ENCODE measurements at places on chromosomes 12 and 14. TPM values are rescaled to one million over a fixed set of nuclear protein-coding genes. Genes with fewer than 3 reads are reported as not detected.

The TUBA1A gene
- 241 TPM for polyA plus RNA-seq

The SERPINA9 gene
- not detected for polyA plus RNA-seq

The IFNG gene
- not detected for polyA plus RNA-seq

The BMAL2 gene
- 13.5 TPM for polyA plus RNA-seq

The KIF26A gene
- 1.9 TPM for polyA plus RNA-seq

The KRT73 gene
- polyA plus RNA-seq, result not detected

The PRH2 gene
- 0.19 TPM for polyA plus RNA-seq

The P2RX2 gene
- not detected for polyA plus RNA-seq

The ANKS1B gene
- 0.80 TPM for polyA plus RNA-seq

GRCh38 chr14:92970271-92970670 is 47.3 kb downstream of the CHGA start:
- no peak for DNase-seq

DNA sequence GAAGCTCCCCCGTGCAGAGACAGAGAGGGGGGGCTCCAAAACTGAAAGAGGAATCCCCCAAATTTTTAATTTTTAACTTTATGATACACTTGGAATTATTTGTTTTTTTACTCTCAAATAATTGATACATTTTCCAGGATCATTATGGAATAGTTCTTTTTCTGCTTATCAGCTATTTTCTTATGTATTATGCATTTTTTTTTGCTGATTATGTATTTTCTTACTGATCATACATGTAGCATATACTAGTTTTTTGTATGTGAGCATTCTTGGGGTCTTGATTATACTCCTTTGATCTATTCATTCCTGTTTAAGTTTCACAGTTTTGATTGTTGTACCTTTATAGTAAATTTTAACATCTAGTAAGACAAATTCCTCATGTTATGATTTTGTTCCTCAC is 55.5 kb upstream of the LDHB start:
- no peak for DNase-seq

DNA sequence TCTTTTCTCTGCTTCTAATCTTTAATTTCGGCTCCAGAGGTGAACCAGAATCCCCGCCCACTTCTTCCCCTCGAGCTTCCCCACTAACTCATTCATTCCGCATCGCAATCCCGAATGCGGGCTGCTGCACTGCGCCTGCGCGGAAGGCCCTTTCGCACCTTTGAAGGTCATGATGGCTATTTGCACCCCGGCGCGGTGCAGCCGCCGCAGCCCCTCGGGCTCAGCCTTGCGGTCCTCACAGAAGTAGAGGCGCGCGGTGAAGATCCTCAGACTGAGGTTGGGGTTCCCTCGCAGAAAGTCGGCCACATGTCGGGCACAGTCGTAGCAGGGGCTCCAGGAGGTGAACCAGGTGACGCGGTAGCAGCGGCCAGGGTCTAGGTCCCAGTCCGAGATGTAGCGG is 7.6 kb downstream of the AICDA start:
- DNase-seq, result no peak

GRCh38 chr14:103828315-103828967 is 18.9 kb downstream of the PPP1R13B start:
- no peak for DNase-seq

GRCh38 chr12:79194595-79194994 is 330.0 kb downstream of the SYT1 start:
- no peak for DNase-seq

- no peak for DNase-seq
Measured at GRCh38 chr12:38775457-38775856, 129.9 kb downstream of the CPNE8 start.

- DNase-seq, result no peak
Measured at GRCh38 chr12:505221-505620, 45.5 kb downstream of the B4GALNT3 start.

- DNase-seq, result no peak
Measured at GRCh38 chr12:51322452-51322851, 1.5 kb downstream of the BIN2 start.

- DNase-seq, result no peak
Measured at GRCh38 chr12:114612062-114612461, 71.9 kb downstream of the TBX3 start.

DNA sequence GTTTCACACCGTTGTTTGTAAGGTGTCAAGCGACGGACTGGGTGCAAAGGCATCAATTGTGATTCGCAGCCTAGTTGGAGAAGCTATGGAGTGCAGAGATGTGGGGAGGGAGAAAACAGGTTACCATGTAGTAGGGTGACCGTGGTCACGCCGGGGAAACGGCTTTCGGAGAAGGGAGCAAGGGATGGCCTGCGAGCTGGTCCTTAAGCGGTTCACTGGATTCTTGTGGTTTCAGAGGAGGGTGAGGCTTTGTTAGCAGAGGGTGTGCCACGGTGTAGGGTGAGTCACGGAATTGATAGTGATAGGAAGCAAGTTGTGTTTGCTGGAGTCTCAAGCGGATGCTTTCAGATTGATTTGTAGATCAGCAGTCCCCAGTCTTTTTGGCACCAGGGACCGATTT is 2.3 kb downstream of the PIWIL1 start:
- peak; percentile 24 for DNase-seq

DNA sequence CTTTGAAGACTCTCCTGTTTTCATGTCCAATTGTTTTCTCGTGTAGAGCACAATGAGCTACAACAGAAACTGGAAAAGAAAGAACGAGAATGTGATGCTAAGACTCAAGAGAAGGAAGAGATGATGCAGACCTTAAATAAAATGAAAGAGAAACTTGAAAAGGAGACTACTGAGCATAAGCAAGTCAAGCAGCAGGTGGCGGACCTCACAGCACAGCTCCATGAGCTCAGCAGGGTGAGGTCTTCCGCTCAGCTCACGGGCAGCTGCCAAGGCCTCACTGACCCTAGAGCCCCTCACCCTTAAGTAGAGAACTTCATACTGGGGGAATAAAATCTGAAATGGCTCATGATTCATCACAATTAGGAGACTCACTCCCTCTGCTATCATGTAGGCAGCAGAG is 134.7 kb downstream of the GPR135 start:
- DNase-seq, result no peak

GRCh38 chr14:36316131-36316530 is 4.3 kb downstream of the MBIP start:
- DNase-seq, result no peak

GRCh38 chr12:6273541-6274230 is 36.8 kb upstream of the PLEKHG6 start:
- DNase-seq, result no peak

GRCh38 chr14:105140581-105140980 is 28.0 kb downstream of the JAG2 start:
- DNase-seq, result no peak

DNA sequence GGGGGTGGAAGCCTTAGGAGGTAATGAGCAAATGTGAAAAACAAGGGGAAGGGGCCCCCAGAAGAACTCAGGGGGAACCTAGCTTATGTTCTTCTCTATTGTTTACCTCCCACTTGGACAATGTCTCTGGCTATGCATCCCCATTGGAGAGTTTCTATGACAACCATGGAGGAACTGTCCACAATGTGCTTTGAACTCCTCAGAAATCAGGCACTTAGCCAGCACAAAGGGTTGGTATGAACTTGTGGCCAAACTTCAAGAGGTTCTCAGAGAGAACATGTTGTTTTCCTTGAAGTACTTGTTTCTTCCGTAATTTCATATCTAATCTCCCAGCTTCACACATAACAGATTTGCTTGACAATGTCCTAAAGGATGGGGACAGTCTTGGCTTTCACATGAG is 202.8 kb upstream of the PELI2 start:
- DNase-seq, result no peak

DNA sequence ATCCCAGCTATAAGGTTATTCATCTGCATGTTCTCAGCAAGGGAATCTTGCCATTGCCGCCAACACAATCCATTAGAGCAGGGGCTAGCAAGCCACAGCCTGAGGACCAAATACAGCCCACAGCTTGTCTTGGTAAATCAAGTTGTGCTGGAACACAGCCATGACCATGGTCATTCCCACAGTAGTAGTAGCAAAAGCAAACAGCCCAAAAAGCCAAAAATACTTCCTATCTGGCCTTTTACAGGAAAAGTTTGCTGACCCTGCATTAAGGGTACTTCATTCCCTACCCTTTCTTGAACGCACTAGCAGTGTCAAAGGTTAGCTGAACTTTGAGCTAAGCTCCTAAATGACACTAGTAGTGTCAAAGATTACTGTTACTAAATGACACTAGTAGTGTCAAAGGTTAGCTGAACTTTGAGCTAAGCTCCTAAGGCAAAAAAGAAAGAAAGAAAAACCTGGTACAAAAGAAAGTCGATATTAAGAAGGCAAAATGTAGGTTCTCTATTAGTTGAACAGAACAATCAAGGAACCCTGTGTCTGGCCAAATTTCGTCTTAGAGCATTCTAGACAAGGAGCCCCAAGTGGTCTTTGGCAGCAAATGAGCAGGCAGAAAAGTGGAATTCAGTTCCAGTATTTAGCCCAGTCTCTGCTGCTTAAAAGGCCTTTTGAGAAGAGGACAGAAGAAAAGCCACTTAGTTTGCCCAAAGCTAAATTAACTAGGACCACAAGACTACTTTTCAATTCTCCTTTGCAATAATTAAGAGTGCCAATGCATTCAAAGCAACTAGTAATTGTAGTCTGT is 67.7 kb downstream of the NT5DC3 start:
- DNase-seq, result no peak

GRCh38 chr12:79615596-79616560 is 74.9 kb downstream of the PAWR start:
- no peak for DNase-seq

DNA sequence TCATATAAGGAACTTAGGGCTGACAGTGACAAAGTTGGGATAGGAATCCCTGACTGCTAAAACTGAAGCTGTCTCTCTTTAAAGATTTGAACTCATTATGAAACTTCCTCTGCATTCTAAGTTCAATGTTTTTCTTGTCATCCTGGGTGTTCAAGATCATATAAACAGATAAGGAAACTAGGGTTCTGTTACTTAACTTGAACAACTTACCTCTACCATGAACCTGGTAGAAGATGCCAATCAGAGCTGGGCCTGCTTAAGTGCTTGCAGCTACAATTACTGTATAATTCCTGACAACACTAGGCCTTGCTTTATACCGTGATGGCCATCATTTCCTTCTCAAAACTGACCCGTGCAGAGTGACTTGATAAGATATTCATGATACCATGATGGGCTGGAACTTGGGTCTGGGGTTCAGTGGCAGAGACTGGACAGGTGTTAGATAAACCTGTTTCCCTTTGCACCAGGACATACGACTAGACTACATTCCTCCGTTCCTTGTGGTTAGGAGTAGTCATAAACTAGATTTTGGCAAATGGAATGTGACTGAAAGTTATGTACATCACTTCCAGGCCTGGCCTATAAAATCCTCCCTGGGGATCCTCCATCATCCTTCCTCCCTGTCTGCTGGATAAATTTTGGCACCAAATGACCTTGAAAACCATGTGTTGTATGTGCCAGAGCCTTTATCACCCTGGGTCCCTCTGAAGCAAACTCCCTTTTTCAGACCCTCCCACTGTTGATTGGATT is 172.2 kb upstream of the PRICKLE1 start:
- DNase-seq, result no peak

DNA sequence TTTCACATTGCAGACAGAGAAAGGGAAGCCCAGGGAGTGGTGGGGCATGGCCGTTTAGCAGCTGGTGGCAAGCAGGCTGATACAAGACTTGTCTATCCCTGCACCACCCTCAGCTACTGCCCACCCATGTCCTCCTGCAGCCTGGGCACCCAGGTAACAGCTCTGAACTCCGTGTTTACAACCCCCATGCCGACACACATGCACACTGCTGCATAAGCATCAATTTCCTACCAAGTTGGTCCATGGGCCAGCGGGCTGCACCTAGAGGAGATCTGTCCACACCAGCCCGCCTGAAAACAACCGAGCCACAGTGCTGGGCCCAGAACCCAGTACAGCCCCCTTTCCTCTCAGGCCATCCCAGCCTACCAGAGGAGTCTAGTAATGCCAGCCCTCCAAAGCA is 75.9 kb upstream of the C14orf180 start:
- DNase-seq, result no peak

GRCh38 chr12:101877806-101878242 is 444 bp downstream of the DRAM1 start:
- peak; percentile 45 for DNase-seq

- DNase-seq, result no peak
Measured at GRCh38 chr14:68753690-68754089, 39.2 kb downstream of the ZFP36L1 start.

GRCh38 chr14:95388699-95389098 is 69.0 kb upstream of the CLMN start:
- no peak for DNase-seq

GRCh38 chr12:12582193-12582881 is 19.7 kb upstream of the DUSP16 start:
- DNase-seq, result no peak
